ENCODE measurements at places on chromosomes 11 and 22. TPM values are rescaled to one million over a fixed set of nuclear protein-coding genes. Genes with fewer than 3 reads are reported as not detected.

CCDC157 gene
- total RNA-seq, result 0.53 TPM

DNA sequence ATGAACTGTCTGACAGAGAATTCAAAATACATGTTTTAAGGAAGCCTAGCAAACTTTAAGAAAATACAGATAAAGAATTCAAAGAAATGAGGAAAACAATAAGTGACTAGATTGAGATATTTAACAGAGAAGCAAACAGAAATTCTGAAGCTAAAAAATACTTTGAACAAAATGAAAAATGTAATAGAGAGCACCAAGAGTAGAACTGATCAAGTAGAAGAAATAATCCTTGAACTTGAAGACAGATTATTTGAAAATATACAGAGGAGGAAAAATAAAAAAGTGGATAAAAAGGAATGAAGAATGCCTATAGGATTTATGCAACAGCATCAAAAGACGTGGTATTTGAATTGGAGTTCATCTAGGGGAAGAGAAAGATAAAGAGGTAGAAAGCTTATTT lies 101.9 kb upstream of the OR4B1 start:
- H3K27ac ChIP-seq, result no peak overlapping the region
- no peak for DNase-seq
- H3K4me1 ChIP-seq, result peaks cover 15% of the 10 kb centered on the region
- H3K36me3 ChIP-seq, result no peaks in the 10 kb centered on the region

IL17REL gene
- not detected for total RNA-seq

GRCh38 chr11:117696540-117696939 lies 100.5 kb downstream of the DSCAML1 start:
- H3K27me3 ChIP-seq, result no peaks in the 10 kb centered on the region
- no peaks in the 10 kb centered on the region for H3K36me3 ChIP-seq
- H3K27ac ChIP-seq, result no peak overlapping the region

DNA sequence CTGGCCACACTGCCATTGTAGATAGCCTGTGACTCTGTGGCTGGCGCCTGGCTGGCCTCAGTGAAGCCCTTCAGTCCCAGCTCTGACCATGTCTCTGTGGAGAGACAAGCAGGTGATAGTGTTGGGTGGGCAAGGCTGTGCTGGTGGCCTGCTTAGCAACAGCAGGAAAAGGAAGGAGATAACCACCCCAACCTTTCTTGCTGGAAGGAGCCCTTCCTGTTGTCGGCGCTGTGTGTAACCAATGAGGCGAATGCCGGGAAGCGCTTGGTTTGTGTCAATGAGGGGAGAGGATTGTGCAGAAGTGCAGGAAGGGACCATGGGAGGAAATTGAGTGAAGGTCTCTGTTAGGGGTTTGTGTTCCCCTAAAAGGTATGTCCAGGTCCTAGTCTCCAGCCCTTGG lies 27.3 kb downstream of the PARVB start:
- peaks cover 12% of the 10 kb centered on the region for H3K36me3 ChIP-seq
- no peak overlapping the region for H3K4me3 ChIP-seq
- no peaks in the 10 kb centered on the region for H3K27me3 ChIP-seq

GRCh38 chr11:116144387-116144958 lies 628.3 kb downstream of the BUD13 start:
- no peak for DNase-seq
- H3K36me3 ChIP-seq, result no peaks in the 10 kb centered on the region
- no peak overlapping the region for H3K4me3 ChIP-seq
- H3K4me1 ChIP-seq, result peaks cover 6% of the 10 kb centered on the region
- H3K27me3 ChIP-seq, result peaks cover 14% of the 10 kb centered on the region
- no peak overlapping the region for H3K27ac ChIP-seq
